HuH-7 (cell line): ENCODE measurements at places on chromosomes 7 and 10.

GRCh38 chr7:97439637-97440214 lies 292.2 kb upstream of the TAC1 start:
- DNase-seq: no peak

DNA sequence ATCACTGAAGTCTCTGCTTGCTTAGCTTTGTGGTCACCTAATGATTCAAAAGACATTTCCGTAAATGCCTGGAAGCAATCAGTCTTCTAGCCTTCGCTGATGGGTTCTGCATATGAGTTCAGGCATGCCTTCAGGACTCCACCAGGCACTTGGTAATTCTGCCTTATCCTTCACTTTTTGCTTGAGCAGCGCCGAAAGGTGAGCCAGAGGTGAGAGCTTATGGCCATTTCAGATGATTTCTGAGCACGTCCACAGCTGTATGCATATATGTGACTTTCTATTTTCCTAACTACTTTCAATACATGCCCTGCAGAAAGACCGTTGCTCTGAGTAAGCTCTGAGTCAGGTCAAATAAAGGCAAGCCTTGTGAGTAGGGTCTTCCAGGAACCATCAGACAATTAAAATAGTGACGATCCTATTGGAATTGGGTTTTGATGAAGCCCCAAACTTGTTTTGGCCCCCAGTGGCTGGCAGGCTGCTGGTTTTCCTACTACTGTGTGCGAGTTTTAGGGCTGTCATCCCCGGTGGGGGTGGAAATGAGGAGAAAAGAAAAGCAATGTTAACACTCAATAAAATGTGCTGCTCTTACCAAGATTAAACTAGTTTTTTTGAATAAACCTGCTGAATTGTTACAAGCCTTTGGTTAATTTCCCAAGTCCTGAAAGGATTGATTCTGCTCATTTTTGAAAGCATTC lies 154.4 kb upstream of the AKR1E2 start:
- no peak for DNase-seq

GRCh38 chr10:91614225-91614624 lies 18.6 kb downstream of the PPP1R3C start:
- DNase-seq: no peak

- no peak for DNase-seq
These were observed 33.3 kb upstream of the PCGF5 start for GRCh38 chr10:91187156-91187555.

DNA sequence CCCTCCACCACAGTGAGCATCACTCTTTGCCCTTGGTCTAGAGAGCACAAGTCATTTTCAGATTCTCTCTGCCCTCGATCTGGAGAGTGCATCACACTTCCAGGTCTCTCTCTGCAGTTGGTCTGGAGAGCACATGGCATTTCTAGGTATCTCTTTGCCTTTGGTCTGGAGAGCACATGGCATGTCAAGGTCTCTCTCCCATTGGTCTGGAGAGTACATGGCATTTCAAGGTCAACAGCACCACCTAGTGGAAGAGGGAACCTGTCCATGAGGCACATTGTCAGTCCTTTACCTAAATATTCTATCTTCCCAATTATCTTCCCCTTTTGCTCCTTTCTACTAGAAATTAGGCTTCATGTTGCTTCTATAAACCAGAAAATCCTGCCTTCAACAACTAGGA lies 1139.4 kb downstream of the XPNPEP1 start:
- peak; percentile 4 for DNase-seq

- DNase-seq: no peak
These were observed 124.0 kb downstream of the IQUB start for GRCh38 chr7:123410273-123410904.

DNA sequence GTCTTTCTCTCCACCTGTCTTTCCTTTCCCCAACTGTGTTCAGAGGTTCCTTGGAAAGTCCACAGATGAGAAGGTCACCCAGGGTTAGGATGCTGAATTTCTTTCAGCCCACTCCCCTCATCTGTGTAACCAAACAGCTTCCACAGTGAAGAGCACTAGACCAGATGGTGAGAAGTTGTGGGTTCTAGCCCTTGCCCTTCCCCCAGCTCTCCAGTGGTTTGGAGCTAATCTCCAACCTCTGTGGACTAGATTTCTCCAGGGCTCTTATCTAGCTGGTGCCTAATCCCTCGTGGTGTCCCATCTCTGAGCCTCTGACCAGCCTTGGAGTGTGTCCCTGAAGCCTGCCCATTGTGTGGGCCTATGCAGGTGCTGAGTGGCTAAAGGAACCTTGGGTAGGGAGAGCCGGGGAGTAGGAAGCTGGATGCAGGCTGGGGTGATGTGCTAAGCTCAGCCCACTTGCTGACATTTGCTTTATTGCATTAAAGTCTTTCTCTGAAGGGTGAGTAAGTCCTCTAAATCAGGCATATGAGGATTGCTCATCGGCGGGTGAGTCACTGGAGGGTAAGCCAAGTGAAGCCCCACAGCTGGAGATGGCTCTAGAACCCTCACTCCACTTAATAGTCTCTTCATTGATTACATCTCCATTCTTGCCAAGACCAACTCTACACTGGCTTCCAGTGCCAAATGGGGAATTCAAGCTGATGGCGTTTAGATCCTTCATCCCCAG lies 14.9 kb downstream of the DUSP5 start:
- DNase-seq: no peak

DNA sequence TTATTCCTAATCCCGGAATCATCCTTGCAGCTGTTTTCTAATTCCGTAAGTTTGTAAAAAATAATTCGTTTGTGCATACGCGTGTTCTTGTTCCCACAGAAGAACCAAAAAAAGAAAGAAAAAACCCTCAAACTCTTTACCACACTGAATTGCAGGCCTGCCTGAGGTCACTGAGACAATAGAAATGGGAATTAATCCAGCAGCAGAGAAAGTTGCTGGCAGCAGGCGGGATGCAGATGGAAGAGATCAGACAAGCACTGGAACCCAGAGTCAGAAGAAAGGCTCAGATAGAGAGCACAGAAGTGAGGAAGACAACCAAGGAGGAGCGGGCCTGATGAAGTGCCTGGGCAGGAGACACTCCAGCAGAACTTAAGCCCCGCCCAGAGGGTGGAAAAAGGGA lies 141.5 kb upstream of the VWC2 start:
- DNase-seq: no peak

DNA sequence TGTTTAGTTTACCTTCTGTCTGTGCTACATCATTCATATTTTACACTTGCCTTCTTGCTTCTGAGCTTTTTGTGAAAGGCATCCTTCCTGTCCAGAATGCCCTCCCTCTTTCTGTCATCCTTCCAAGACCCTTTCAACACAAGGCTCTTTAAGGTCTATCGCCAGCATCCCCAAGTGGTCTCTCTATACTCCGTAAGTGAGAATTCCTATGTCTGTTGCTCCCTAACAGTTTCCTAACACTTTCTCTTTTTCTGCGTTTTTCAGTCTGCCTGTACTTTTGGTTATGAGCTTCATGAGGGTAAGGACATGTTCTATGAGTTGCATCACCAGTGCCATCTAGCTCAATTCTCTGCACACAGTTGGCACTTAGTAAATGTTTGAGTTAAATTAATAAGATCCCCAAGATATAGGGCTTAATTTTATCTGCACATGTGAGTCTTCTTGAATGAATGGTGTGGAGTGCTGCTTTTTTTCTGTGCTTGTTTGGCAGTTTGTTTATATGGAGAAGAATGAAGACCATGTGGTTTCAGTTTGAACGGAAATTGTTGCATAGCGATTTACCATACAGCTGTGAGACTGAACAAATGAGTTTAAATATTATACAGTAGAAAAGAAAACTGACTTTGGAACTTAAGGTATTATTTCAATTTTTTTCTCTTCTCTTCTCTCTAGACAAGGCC lies 29.4 kb downstream of the RABGEF1 start:
- no peak for DNase-seq

- no peak for DNase-seq
These were observed 2.5 kb upstream of the ANXA11 start for GRCh38 chr10:80207768-80208370.

GRCh38 chr7:128115821-128116723 lies 84.8 kb upstream of the LRRC4 start:
- no peak for DNase-seq

- no peak for DNase-seq
These were observed 87.3 kb downstream of the ODAD2 start for GRCh38 chr10:27911539-27911938.

- DNase-seq: no peak
These were observed 180.2 kb downstream of the CELF2 start for GRCh38 chr10:11197878-11198277.

- DNase-seq: peak; percentile 46
These were observed 41.9 kb downstream of the MGAM2 start for GRCh38 chr7:142153400-142153799.

GRCh38 chr7:11466517-11467105 lies 365.4 kb downstream of the THSD7A start:
- no peak for DNase-seq

- DNase-seq: no peak
These were observed 19.7 kb upstream of the LAMB4 start for GRCh38 chr7:108149908-108150307.

GRCh38 chr7:19421861-19422260 lies 276.6 kb upstream of the FERD3L start:
- DNase-seq: no peak

- DNase-seq: no peak
These were observed 315.6 kb downstream of the GRM8 start for GRCh38 chr7:126937171-126937570.

DNA sequence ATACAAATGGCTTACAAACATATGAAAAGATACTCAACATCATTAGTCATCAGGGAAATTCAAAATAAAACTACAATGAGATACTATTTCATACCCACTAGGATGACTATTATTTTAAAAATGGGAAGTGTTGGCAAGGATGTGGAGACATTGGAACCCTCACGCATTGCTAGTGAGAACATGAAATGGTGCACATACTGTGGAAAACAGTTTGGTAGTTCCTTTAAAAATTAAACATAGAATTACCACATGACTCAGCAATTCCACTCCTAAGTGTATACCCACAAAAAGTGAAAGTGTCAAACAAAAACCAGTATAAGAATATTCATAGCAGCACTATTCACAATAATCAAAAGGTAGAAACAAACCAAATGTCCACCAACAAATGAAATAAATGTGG lies 48.5 kb upstream of the SHTN1 start:
- DNase-seq: no peak

DNA sequence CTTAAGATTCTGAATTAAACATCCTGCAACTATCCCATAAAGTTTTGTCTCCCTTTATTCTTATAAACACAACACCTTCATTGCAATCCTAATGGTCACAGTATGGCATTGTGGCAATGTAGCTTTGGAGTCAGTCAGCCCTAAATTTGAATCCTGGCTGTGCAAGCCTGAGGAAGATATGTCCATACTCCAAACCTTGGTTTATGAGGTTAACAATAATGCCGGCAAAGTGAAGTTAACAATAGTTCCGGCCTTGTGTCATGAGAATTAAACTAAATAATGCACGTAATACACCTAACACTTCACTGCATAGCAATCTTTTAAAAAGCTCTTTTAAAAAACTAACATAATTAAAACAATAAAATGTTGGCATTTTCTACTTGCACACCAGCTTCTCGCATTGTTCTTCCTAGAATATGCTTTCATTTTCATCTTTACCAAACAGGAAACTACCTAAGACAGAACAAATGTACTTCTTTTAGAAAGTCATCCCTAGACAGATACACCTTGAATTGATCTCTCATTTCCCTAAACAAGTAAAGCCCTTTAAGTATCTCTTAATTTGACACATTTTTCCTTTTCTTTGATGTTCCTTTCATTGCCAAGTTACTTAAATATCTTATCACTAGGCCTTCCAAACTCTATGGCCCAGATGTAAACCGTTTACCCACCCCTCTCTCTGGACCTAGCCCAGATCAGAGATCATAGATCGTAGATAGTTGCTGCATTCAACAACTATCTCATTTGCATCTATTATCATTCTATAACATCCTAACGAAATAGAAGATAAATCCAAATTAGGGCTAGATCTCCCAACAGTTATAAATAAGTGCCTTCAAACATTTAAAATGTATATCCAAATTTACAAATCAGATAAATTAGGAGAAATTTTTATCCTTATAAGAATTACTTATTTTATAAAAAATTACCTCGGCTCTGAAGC lies 66.7 kb downstream of the CREB3L2 start:
- no peak for DNase-seq

DNA sequence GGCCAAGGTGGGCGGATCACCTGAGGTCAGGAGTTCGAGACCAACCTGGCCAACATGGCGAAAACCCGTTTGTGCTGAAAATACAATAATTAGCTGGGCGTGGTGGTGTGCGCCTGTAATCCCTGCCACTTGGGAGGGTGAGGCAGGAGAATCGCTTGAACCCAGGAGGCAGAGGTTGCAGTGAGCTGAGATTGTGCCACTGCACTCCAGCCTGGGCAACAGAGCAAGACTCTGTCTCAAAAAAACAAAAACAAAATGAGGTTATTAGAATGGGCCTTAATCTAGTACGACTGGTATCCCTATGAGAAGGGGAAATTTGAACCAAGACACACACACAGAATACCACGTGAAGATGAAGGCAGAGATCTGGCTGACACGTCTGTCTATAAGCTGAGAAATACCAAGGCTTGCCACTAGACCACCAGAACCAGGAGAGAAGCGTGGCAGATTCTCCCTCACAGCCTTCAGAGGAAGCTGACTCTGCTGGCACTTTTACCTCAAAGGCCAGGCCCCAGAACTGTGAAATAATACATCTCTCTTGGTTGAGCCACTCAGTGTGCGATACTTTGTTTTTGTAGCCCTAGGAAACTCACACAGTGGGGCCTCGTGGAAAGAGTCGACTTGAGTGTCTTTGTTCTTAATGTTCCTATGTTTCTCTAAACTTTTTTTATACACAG lies 59.6 kb downstream of the TMEM209 start:
- DNase-seq: no peak

DNA sequence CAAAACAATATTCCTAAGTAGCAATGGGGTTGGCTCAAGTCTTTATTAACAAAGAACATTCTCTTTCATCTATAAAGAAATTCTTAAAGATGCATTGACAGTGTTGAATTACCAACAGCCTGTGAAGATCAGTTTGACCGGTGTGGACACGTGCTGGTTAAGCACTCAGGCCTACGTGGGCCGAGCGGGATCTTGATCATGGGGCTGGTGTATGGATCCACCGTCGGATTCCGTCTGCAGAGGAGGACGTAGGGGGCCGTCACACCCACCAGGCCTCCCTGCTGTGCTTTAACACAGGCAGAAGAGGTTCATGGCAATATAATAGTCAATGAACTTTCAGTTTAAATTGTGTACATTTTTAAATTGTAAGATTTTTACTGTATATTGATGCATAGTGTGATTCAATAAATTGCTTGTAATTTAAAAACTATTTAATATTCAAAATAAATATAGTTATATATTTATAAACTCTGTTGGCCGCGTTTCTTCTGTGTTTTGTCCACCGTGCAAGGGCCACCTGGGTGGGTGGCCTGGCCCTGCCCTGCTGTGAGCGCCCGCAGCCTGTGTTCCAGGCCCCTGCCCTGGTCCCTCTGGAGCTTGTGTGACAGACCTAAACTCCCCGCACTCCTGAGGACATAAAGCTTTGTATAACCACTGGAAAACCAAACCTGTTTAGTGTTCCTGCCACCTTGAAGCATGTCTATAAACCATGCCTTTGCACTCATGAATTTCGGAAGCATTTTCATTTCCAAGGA lies 1.9 kb upstream of the BHLHA15 start:
- no peak for DNase-seq

- no peak for DNase-seq
These were observed 39.5 kb upstream of the WNT2 start for GRCh38 chr7:117362294-117362888.
